ENCODE measurements at places on chromosomes 16 and 17.

GRCh38 chr17:49217651-49218413, 7.3 kb downstream of the ABI3 start:
- peak; percentile 28 for DNase-seq

DNA sequence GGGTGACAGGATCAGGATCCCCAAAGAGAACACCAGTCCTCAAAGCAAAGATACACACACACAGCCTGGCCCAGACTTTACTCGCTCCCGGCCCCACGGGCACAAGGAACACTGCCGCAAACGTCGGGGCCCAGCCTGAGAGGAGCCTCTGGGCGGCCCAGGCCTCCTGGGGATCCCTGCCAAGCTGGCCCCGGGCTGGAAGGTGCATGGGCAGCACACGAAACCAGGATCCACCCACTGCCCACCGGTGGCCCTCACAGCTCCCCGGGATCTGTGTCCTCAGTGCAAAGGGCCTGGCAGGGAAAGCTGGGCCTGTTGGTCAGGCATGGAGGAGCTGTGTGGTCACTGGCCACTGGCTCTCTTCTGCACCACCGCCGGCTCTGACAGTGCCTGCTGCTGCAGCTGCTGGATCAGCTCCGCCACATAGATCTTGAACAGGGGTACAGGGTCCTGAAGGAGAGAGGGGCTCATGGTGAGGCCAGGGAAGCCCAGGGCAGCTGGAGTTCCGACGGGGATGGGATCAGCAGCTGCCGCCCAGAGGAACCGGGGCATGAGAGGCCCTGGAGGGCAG, 2.9 kb downstream of the MRPL28 start:
- DNase-seq, result no peak

DNA sequence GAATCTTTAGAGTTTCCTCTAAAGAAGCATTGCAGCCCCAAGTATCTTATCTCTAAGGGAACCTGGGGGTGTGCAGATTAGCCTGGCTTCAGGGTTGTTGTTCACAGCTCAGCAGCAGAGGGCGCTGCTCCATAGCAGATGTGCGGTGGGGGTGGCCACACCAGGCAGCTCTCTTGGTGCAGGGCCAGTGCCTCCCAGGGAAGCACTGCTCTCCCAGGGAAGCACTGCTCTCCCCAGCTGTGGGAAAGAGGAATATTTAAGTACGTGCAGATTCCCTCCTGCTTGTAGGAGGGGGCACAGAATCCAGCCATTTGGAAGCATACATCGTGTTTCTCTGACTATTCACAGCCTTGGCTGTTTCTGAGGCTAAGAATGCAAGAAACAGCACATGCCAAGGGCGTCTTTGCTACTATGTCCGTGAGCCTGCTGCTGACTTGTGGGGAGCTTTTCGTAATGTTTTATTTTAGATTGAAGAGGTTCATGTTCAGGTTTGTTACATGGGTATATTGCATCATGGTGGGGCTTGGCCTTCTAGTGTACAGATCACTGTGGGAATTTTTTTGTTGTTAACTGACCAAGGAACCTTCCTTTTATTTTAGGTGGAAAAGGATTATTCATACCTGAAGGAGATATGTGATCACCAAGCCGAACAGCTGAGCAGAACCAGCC, 217.8 kb downstream of the SPECC1 start:
- peak; percentile 79 for DNase-seq

DNA sequence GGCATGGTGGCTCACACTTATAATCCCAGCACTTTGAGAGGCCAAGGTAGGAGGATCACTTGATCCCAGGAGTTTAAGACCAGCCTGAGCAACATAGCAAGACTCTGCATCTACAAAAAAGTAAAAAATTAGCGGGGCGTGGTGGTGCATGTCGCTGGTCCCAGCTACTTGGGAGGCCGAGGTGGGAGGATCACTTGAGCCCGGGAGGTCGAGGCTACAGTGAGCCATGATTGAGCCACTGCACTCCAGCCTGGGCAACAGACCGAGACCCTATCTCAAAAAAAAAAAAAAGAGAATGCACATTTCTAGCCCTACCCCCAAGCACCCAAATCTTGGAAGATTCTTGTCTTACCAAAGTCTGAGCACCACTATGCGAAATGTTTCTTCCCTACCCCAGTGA, 15.6 kb upstream of the RHOT1 start:
- DNase-seq, result no peak

GRCh38 chr17:46773221-46773605, 45.3 kb downstream of the WNT3 start:
- no peak for DNase-seq

DNA sequence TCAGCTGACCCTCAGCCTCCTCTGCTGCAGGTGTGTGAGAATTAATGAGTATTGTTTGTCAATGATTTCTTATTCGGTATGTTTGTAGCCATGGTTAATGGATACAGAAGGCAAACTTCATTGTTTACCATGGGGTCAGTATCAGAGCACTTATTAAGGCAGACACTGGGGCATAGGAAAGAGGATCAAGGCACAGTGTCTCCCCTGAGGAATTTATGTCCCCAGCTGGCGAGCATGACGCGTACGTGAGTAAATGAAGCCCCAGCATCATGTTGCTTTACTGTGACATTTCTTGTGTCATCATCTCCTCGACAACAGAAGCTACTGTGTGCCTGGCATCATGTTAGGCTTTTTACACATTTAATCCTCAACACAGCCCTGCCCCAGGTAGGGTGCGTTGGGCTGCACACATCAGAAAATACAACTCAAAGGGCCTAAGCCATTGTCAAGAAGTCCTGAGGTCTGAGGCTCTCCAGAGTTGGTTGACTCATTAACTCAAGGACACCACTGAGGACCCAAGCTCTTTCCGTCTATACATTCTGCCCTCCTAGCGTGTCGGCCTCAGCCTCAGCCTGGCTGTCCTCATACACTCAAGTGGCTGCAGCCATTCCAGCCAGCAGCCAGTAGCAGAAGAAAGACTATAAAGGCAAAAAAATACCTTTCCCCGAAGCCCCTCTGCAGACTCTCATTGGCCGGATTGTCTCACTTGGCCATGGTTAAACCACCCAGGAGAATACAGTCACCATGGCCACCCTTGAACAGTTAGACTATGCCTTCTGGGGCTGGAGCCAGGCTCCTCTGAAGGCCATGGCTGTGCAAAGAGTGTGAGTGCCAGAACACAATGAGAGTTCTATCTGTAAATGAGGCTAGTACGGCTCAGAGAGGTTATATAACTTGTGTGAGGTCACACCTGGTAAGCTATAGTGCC, 13.9 kb upstream of the ZCCHC14 start:
- no peak for DNase-seq

GRCh38 chr17:18258356-18259038, at the start of gene FLII:
TSS of gene FLII (minus strand) at chr17:18258738. CDS start at chr17:18258690, 48 bp downstream.
- DNase-seq, result peak; percentile 77

DNA sequence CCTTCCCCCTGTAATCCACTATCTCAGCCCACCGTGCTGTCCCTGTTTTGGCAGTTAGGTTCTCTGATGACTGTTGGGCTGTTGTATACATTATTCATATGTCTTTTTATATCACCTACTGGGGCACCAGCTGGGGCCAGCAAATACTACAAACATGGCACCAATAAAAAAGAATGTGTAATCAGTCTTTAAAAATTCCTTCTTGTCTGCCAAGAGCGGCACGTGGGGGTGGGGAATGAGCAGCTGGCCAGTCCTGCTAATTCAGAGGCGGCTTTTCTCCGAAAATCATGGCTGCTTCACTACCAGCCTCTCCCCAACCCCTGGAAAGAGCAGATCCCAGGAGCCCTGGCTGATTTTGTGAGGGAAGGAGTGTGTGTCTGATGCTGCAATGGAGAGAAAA, 77.7 kb upstream of the EEF2KMT start:
- no peak for DNase-seq

- peak; percentile 32 for DNase-seq
Measured at GRCh38 chr16:30958175-30959079, 873 bp downstream of the SETD1A start.

DNA sequence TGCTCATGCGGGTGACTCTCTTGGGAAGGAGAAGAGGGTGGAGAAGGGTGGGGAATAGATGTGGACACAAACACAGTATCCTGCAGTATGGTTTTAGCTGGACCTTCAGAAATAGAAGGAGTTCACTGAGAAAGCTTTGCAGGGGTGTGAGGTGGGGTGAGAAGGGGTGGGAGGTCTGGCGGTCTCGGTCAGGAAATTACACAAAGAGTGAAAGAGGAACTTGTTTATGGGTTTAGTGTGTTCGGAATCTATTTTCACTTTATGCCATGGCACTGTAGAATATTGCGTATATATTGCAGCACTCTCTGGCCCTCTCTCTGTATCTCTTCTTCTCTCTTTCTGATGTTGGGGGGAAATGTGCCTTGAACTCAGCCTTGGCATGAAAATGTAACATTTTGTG, 148.2 kb upstream of the GOT2 start:
- no peak for DNase-seq

DNA sequence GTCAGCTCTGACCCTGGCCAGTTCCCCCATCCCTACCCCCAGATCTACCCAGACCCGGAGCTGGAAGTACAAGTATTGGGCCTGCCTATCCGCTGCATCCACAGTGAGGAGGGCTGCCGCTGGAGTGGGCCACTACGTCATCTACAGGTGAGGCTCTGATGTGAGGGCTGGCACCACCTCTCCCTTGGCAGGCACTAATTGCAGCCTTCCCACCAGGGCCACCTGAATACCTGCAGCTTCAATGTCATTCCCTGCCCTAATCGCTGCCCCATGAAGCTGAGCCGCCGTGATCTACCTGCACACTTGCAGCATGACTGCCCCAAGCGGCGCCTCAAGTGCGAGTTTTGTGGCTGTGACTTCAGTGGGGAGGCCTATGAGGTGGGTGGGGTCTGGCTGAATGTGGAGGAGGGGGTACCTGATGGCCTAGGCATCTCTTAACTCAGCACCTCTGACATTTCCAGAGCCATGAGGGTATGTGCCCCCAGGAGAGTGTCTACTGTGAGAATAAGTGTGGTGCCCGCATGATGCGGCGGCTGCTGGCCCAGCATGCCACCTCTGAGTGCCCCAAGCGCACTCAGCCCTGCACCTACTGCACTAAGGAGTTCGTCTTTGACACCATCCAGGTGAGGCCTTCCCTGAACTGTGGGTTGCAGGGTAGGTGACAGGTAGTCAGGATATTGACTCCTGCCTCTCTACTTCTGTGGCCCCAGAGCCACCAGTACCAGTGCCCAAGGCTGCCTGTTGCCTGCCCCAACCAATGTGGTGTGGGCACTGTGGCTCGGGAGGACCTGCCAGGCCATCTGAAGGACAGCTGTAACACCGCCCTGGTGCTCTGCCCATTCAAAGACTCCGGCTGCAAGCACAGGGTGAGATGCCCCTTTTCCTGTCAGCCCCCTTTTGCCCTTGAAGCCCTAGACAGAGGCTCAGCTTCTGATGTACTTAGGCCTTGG, 4.3 kb downstream of the TRAF4 start:
- no peak for DNase-seq

GRCh38 chr17:70345061-70345460, 175.7 kb downstream of the KCNJ2 start:
- DNase-seq, result no peak

- no peak for DNase-seq
Measured at GRCh38 chr17:57166803-57167202, 81.8 kb downstream of the AKAP1 start.

GRCh38 chr17:11954936-11955335, 42.3 kb downstream of the ZNF18 start:
- DNase-seq, result no peak

GRCh38 chr17:8622191-8622590, 8.3 kb downstream of the MYH10 start:
- DNase-seq, result no peak

- no peak for DNase-seq
Measured at GRCh38 chr17:33438139-33438538, 145.0 kb upstream of the ASIC2 start.

DNA sequence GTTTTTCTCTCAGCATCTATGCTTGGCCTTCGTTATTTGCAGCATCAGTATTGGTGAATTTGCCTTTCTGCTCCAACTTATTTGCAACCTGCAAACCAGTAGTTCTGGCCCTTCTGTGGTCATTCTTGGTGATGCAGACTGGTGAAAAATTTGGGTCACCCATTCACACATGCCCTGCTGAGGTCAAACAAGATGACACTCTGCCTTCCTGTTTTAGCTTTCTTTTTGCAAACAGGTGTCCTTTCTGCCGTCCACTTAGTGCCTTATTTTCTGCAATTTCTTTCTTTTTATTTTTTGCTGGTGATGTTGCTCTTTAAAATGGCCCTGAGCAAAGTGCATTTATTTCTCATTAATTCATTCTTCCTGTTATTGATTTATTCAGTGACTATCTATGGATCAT, 31.3 kb downstream of the PLCG2 start:
- no peak for DNase-seq

GRCh38 chr16:71249399-71249798, 18.9 kb upstream of the HYDIN start:
- no peak for DNase-seq

- DNase-seq, result no peak
Measured at GRCh38 chr17:78897664-78898047, 5.3 kb downstream of the CEP295NL start.

DNA sequence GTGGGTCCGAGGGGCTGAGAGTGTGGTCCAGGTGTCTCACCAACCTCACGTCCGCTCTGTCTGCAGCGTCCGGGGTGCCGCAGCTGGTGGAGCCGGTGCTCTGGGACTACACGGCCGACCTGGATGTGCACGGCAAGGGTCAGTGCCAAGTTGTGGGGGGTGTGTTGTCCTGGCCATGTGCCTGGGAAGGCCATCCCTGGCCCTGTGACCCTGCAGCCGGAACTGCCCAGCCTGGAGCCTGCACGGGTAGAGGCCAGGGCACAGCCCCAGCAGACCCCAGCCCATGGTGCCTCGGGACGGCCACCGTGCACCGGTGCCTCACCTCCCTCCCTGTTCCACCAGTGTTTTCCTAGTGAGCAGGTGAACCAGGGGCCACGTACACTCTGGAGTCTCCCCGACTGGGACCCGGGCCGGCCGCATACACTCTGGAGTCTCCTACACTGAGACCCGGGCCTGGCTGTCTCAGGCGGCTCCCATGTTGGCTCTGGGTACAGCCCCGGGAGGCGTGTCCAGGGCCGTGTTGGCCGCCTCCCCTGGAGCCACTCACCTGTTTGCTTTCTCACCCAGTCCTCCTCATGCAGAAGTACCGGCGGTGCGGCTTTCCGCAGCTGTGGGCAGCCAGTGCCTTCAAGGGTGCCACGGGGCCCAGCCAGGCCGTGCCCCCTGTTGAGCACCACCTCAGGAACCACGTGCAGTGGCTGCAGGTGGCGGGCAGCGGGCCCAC, 13.8 kb downstream of the CYBC1 start:
- no peak for DNase-seq

GRCh38 chr16:48479955-48480354, 94.7 kb upstream of the SIAH1 start:
- DNase-seq, result no peak

GRCh38 chr16:18839555-18839954, 38.2 kb upstream of the ARL6IP1 start:
- no peak for DNase-seq

DNA sequence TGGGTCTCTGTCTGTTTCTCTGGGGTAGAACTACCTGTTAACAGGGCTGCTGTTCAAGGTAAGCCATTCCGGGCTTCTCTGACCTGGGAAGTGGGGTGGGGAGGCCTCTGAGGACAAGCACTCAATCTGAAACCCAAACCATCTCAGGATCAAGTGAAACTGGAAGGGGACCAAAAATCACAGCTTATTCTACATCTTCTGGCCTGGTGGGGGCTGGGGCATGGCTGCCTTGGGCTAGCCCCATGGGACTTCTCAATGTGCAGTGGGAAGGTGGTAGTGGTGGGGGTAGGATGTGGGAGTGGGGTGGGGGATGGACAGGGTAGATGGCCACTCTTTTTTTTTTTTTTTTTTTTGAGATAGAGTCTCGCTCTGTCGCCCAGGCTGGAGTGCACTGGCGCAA, 5.5 kb downstream of the FLOT2 start:
- DNase-seq, result no peak
